Suppressor macrophage (primary cell): ENCODE measurements at places on chromosomes 5 and 9.

GRCh38 chr9:112377684-112378327, 2.1 kb upstream of the HSDL2 start:
- DNase-seq = no peak

- no peak for DNase-seq
These were observed 49.0 kb downstream of the FSD1L start for GRCh38 chr9:105496826-105497225.

DNA sequence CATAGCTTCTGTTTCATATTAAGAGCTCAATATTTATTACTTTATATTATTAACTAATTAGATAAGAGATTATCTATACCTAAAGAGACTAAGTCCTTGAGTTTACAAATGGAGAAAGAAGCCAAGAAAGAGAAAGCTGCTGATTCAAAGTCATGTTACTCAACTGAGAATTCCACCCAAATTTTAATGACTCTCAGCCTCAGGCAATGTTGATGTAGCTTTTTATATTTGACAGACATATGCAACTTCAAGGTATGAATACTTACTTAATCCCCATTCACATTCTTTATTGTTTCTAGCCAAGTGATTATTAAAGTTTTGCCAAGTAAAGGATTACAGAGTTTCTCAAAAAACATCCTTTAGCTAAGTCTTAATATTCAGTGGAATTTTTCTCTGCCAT, 527.5 kb upstream of the NMUR2 start:
- no peak for DNase-seq

DNA sequence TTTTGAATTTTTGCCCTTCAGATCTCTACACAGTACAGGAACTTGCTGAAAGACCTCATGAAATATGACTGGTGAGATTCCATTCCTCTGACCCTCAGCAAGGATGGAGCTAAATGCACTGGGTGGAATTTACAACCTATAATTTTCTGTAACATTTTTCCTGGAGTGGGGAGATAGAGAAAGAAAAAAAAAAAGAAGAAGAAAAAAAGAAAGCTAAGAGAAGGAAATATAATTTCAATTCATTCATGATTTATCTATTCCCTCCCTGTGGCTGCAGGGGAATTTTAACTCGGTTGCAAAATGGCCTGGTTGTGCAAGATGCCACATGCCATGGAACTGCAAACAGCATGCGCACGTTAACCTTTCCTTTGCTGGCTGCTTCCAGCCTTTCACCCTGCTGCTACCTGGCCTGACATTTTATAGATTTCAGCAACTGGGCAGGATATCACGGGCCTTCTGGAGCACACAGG, 155.4 kb downstream of the FSTL4 start:
- peak; percentile 82 for DNase-seq

- peak; percentile 24 for DNase-seq
These were observed 4.2 kb upstream of the NINJ1 start for GRCh38 chr9:93138171-93138764.

- DNase-seq = no peak
These were observed 129.8 kb downstream of the FGF18 start for GRCh38 chr5:171549274-171549673.

DNA sequence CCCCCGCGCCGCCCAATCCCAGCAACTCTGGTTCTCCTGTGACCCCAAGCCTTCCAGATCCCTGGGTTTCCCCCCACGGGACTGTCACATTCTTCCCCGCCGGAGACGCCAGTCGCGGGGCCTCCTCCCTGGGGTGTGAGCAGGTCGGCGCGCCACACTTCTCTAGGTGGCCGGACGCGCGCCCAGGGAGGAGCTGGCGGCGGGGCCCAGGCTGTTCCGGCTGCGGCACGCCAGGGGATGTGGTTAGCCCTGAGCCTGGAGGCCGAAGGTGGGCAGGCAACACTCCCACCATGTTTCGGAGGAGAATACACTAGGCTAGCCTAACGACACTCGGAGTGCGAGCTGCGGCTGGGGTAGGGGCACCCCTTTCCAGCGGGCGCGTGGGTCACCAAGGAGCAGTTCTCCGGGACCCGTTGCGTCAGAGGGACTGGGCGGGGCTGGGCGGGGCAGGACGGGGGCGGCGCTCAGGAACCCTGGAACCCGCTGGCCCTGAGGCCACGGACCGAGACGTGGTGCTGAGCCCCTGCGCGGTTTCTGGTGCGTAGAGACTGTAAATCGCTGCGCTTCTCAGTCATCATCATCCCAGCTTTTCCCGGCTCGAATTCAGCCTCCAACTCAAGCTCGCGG, at the start of gene SLC27A6:
SLC27A6 (plus strand) TSS at position 478 of the 627 bp plus-strand sequence. CDS start 650 bp downstream, outside the sequence.
- DNase-seq = no peak

DNA sequence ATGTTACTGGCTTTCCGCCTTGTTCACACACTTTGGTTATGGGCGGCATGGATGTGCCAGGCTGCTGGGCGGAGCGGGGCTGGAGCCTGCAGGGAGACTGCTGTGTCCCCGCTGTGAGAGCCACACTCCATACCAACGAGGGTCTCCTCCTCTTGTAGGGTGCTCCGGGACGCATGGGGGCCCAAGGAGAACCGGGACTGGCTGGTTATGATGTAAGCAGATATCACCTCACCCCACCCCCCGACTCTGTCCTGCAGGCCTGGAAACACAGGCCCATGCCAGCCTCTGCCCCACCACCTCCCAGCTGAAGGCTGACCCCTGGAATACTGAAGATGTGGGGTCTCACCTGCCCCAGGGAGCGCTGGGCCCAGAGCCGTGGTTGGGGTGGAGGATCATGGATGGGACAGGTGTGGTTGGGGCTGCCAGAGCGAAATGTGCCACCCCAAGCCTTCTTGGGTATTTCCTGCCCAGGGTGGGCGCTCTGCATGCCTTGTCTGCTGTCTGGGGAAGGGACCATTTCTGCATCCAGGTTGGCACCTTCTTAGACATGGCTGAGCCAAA, 39.3 kb upstream of the ORM1 start:
- no peak for DNase-seq

GRCh38 chr9:114427644-114428043, 39.9 kb upstream of the AKNA start:
- DNase-seq = no peak

- DNase-seq = no peak
These were observed 24.0 kb downstream of the SYK start for GRCh38 chr9:90825586-90825985.

DNA sequence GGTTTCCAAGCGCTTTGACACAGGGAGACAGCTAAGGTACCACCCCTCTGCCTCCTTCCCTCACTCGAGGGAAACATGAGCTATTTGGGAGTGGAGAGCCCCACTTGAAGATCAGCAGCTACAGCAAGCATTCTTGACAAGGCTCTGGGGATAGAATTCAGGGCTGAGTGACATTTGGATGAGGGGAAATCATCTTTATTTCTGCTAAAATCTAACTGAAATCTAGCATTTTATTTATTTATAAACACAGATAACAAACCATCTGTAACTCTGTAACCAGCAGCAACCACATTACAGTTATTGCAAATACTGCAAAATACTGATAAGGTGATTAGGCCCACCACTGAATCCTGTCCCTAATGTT, 22.4 kb downstream of the RNF130 start:
- DNase-seq = no peak
